ENCODE measurements at places on chromosomes 1 and 21. TPM values are rescaled to one million over a fixed set of nuclear protein-coding genes. Genes with fewer than 3 reads are reported as not detected.

The TCEANC2 gene
- 2.6 TPM for total RNA-seq

The EPHA2 gene
- total RNA-seq, result 135 TPM

The STPG1 gene
- total RNA-seq, result 6.8 TPM

The ARMH1 gene
- 0.28 TPM for total RNA-seq

The LCE1E gene
- total RNA-seq, result not detected
